ENCODE measurements at places on chromosomes 3 and 15.

DNA sequence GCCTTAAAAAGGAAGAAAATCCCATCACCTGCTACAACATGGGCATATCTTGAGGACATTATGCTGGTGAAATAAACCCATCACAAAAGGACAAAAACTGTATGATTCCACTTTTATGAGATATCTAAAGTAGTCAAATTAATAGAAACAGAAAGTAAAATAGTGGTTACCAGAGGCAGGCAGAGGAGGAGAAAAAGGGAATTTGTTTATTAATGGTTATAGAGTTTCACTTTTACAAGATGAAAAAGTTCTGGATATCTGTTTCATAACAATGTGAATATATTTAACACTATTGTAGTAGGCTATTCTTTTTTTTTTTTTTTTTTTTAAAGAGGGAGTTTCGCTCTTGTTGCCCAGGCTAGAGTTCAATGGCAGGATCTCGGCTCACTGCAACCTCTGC is 40.4 kb downstream of the DPH3 start:
- no peak for DNase-seq

DNA sequence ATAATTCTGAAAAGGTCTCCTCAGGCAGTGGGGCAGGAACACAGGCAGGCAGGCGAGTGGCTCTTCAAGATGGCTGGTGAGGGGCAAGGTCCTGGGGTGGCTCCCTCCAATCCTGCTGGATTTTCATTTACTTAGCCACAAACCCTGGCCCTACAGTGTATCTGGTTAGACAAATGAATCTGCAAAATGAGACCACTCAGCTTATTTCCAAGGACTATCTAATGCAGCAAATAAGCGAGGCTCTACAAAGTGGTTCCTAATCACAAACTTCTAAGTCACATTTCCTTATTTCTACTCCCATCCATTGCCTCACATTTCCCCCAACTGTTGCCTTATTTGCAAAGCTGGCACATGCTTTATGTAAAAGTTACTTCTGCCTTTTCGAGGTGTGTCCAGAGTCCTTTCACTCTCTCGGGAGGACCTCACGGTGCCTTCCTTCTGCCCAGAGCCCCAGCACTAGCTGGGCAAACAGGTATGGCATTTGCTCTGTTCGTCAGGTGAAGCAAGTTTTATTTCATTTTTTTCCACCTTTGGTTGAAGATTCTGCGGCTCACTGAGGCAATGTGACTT is 40.5 kb downstream of the CCDC12 start:
- no peak for DNase-seq

DNA sequence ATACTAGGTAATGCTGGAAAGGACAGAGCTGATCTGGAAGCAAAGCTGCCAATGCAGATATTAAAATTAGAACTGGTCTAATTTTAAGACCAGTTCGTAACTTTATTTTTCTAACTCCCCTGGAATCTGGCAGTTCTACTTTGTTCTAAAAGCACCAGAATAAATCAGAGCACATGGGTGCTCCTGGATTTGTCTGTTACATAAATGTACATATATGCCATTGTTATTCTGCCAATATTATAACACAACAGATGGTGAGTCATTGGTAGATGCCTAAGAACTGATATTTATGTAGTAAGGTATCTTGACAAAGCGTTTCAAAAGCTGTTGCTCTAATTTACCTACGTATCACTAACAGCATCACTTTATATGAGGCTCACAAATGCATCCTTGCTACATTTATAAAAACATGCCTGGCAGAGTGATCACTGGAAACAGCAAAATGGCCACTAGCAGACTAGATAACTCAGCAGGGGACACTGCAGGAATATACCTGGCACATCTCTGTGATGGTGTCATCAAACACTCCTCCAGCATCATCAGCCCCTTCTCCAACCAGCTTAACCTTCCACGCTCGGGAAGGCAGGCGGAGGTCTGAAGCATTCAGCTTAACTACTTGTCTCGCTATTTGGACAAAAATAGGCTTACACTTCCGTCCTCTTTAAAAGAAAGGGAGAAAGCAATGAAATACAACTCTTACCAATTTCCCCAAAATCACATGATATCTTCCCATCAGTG is 26.2 kb downstream of the FBXL22 start:
- no peak for DNase-seq

- no peak for DNase-seq
Measured at GRCh38 chr3:15273227-15273626, 59.2 kb downstream of the SH3BP5 start.

GRCh38 chr15:66704019-66704802 is 2.2 kb downstream of the SMAD6 start:
- DNase-seq = no peak

GRCh38 chr3:149657321-149657925 is 402 bp downstream of the WWTR1 start:
- DNase-seq = peak; percentile 46

GRCh38 chr3:16477521-16477920 is 36.0 kb downstream of the RFTN1 start:
- DNase-seq = no peak
